ENCODE measurements at places on chromosomes 12 and 14. TPM values are rescaled to one million over a fixed set of nuclear protein-coding genes. Genes with fewer than 3 reads are reported as not detected.

Gene NKX2-1
- not detected for total RNA-seq

Gene TAMALIN
- 1.2 TPM for total RNA-seq

Gene NDUFA12
- 105 TPM for total RNA-seq

- no peak for DNase-seq
Observed at GRCh38 chr12:109827566-109828550, 5.3 kb downstream of the TRPV4 start.

GRCh38 chr12:110669193-110669502, 19.8 kb downstream of the HVCN1 start:
- no peak for DNase-seq

DNA sequence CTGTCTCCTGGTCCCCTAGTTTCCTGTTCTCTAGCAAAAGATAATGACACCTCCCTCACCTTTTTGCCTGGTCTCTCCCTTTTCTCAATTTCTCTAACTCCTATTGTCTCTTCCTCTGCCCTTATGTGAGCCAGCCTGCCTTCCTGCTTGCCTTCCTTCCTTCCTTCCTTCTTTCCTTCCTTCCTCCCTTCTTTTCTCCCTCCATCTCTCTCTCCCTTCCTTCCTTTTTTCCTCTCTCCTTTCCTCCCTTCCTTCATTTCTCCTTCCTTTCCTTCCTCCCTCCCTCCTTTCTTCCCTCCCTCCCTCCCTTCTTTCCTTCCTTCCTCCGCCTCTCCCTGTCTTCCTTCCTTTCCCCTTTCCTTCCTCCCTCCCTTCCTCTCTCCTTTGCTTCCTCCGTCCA, 45.7 kb upstream of the TBX5 start:
- no peak for DNase-seq

DNA sequence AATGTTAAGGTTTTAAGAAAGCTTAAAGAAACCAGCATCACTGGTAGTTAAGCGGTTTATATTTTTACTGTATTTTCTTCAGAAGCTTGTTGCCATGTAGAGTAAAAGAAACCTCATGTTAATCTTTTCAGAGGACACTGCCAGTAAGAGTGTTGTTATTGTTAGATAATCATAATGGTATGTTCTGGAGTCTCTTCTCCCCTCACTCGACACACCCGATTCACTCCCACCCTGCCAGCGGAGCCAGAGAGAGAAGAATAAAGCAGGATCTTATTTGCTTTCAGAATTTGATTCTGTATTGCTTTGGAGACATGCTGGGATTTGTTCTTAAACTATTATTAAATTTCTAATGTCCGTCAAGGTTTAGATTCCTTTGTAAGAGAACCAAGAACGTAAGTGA, 113.7 kb downstream of the SAMD4A start:
- DNase-seq: no peak

- no peak for DNase-seq
Observed at GRCh38 chr12:69189378-69189978, 49.9 kb upstream of the CPSF6 start.

DNA sequence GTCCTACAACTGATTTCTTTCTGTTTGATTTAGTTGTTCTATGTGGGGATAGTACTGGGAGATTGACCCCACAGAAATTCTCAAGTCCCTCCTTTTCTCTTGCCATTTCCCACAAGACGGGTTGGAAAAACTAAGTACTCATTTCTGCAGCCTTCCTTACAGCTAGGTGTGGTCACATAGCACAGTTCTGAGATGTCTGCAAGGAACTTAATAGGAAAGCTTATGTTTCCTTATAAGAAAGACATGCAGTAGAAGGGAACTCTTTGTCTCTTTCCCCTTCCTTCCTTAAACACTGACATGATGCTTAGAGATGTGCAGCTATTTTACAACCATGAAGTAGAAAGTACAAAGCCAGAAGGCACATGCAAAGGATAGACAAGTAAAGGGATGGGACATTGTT, 113.7 kb downstream of the PTPRR start:
- no peak for DNase-seq

DNA sequence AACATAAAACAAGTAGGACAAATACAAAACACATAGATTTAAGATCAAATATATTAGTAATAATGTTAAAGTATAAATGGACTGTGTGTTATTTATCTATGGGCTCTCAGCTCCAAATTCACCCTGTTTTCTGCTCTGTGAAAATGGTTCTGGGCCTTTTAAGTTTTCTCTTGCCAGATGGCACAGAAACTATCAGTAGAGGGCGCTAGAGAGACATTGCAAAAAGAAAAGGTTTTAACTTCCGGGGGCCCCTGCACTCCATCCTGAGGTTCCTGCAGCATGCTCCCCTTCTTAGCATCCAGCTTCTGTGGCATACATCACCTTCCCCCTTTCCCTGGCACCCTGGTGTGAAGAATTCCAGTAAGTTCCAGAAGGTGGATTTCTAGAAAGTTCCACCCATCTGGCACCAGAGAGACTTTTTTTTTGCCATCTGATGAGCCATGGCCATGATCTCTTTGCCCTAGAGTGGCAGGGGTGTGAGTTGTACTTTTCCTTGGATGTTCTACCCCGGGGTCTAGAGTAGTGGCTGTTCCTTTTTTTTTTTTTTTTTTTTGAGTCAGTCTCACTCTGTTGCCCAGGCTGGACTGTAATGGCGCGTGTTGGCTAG, 29.3 kb downstream of the ZCRB1 start:
- no peak for DNase-seq
